ENCODE measurements at places on chromosomes 4 and X.

DNA sequence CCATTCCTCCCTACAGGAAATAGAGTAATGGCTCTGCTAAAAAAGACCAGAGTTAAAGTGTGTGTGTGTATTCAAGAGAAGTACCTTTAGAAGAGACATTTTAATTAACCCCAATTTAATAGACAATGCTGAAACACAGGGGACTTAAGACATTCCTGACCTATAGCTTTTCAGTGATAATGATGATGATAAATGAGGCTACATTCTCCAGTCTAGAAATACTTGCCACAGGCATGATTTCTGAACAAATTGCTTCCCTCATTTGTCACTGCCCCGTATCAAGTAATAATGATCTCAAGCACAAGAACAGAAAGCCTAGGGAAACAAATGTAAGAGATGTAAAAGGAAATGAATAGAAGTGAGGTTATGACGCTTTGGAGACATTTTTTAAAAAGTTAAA is 117.1 kb downstream of the UNC5C start:
- DNase-seq, result no peak

- DNase-seq, result no peak
These were observed 225.2 kb downstream of the MID1 start for GRCh38 chrX:10395179-10395578.

DNA sequence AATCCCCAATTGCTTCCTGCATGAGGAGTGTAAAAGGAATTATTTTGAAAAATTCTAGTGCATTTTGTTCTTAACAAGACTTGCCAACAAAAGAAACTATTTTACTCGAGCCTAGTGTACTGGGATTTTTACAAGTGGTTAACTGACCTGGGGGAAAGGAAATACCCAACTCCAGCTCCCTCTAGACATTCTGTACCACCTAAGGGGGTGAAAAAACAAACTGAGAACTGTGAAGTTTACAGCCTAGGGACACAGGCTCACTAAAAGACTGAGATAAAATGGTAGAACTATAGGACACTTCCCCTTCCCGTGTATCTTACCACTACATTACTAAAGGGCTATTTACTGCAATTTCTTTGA is 2.6 kb upstream of the ADH5 start:
- no peak for DNase-seq

DNA sequence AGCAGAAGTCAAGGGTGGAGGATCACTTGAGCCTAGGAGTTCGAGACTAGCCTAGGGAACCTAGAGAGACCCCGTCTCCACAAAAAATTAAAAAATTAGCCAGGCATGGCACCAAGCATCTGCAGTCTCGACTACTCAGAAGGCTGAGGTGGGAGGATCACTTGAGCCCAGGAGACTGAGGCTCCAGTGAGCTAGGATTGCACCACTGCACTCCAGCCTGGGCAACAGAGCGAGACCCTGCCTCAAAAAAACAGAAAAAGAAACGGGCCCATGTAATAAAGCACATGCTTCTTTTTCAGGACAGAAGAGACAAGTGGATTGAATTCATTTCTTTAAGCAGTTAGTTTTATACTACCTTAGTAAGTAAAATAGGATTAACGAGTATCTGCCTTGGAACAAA is 42.0 kb downstream of the ELOVL6 start:
- DNase-seq, result no peak

- no peak for DNase-seq
These were observed 91.2 kb downstream of the RTL5 start for GRCh38 chrX:72040506-72040905.

DNA sequence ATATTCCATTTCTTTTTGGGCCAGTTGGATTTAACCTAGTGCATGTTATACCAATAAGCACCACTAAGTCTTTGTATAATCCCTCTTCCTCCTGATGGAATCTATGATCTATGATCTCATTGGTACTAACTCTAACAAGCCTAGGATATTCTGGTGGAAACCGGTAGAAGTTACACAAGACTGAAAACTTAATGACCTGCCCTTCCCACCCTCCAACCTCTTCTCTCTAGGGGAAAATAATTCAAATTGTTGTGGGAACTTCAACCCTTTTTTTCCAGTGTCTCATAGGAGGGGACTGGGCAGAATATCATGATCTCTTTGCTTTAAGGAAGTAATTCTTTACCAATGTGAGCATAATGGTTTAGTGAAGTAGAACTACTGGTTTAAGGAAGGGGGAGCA is 289.5 kb upstream of the BOD1L1 start:
- no peak for DNase-seq

Data from stimulated activated CD8-positive, alpha-beta memory T cell treated with anti-CD3 and anti-CD28 coated beads, Interleukin-12 subunit alpha, Interleukin-12 subunit beta, amount 100 ng/mL, for 1 hour (primary cell).